Activated naive CD4-positive, alpha-beta T cell (primary cell): ENCODE measurements at places on chromosomes 6 and 20.

DNA sequence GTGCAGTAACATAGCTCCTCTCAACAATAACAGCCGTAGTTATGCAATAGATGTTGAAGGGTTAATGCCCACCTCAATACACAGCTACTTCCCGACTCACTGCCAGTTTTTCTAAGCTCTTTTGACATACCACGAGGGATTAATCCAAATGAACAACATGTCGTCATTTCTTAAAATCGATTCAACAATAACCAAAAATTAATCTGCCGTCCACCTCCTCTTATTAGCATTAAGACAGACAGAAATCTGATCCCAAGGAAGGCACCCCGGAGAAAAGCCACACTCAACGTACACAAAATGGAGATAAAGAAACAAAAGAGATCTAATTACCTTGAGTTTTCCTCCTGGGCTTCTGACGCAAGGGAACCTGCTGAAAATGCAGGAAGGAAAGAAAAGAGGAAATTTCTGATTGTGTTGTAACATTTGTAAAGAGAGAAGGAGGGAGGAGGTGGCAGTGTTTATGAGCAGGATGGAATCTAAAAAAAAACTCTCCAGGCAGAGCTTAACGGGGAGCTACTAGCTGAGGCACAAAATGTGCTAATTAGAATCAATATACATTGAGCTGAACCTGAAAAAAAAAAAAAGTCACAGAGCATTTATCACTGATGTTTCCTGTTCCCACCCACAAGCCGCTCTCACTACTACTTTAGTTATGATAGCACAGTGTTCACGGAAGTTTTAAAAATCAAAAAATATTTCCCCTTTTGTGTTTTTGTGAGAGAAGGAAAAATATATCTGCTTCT is 109.3 kb downstream of the IPCEF1 start:
- no peak for DNase-seq

GRCh38 chr6:105695461-105695860 is 292.6 kb upstream of the PREP start:
- no peak for DNase-seq

- no peak for DNase-seq
These were observed 277.5 kb upstream of the MAN1A1 start for GRCh38 chr6:119626884-119627619.

DNA sequence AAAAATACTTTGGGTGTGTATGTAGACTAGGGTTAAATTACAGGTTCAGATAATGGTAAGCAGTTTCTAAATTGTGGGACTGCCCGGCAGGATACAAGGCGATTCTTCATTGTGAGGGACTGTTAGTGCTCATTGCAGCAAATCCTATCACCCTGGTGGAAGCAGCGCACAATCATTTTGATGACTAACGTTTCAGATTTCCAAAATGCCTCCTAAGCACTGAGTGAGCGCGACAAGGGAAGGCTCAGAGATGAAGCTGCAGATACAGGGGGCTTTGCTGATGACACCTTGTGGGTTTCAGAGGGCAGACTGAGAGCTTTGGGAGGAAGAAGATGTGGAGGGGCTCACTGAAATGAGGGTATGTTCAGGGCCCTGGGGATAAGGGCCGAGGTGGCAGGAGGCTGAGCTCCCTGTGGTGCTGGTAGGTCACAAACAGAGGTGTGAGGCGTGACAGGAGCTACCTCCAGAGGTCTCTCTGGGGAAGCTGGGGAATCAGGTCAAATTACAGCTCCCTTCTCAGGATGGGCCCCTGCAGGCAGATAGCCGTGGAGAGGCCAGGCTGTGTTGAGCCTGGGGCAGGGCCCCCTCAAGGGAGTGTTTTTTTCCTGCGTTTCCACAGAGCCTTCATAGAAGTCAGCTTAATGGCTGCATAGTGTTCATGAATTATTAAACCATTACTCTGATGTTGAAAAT is 84.5 kb upstream of the FYN start:
- no peak for DNase-seq

DNA sequence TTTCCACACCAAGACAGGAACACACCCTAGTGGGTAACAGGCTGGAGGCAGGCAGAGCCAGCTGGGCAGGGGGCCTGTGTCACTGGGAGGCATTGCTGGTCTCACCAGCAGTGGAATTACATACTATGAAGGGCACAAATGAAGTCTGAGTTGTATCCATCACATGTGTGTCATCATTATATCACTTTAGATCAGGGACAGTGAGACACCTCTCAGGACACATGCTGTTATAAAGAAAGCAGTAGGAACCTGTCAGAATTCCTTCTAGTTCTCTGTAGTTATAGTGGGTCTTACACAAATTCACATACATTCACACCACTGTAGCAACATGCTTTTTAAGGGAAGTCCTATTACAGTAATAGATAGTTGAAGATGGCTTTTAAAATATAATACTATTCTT is 63.5 kb upstream of the FYN start:
- DNase-seq, result no peak
